Upper lobe of right lung (tissue), 1 donor: ENCODE measurements at places on chromosomes 1 and 21.
A peak's percentile ranks its signal among the peaks of the same experiment; 100 is the strongest.

DNA sequence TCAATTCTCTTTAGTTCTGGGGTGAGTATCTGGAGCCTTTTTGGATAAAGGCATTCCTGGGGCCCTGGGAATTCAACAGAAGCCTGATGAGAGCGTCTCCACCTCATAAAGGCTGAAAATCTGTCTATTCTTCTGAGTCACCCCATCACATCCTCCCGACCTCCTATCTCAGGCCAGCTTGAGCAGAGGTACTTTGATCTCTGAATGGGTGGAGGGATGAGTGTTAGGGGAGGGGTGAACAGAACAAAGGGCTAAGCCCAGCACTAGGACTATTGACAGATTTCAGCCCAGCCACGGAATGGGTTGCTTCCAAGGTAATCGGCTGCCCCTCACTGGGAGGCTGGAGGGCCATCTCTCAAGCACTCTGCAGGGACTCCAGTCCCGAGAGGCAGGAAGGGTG lies 2.5 kb upstream of the MYBPH start:
- no peak for DNase-seq

- no peak for DNase-seq
Observed at GRCh38 chr1:217528271-217528670, 102.6 kb downstream of the GPATCH2 start.

DNA sequence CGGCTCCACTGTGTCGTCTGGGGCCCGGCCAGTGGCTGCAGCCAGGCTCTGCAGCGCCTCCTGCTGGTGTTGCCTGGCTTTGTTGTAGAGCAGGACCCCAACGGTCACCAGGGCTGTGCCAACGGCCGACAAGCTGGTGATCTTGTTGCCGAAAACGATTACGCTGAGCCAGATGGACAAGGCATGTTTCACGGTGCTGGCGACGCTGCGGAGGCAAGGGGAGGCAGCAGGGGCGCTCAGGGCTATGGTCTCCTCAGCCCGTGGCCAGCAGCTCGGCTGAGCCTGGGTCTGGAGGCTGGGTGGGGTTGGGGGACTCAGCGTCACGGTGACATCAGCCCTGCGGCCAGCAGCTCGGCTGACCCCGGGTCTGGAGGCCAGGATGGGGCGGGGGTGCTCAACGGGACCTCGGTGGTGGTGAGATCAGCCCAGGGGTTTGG lies 7.0 kb upstream of the CDK11B start:
- peak; percentile 67 for DNase-seq

GRCh38 chr1:35762141-35762540 lies 7.6 kb downstream of the CLSPN start:
- no peak for DNase-seq

DNA sequence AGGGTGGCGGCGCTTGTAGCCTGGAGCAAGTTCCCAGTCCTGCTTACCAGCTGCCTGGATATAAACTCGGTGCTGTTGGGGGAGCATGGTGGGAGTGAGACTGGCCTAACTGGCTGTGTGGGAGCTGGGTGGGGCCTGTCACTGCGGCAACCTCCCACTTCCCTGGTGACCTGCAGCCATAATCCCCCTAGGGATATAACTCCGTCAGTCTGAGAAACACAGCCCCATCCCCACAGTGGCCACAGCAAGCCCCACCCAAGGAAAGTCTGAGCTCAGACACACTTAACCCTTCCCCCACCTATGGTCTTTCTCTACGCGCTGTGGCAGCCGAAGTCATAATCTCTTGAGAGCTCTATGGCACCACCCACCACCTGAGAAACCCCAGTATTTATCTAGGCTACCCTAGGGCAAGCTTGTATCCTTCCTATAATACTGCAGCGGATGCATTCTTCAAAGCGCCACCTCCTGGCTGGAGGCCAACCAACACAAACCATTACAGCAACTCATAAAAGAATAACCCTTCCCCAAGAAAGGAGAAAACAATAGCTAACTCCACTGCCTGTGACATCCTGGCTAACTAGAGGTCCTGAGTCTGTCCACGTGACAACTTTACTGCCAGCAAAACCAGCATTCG lies 57.4 kb downstream of the ZNF648 start:
- no peak for DNase-seq

- DNase-seq = no peak
Observed at GRCh38 chr1:67350783-67351182, 43.1 kb downstream of the IL12RB2 start.

GRCh38 chr1:154707901-154708463 lies 100.0 kb upstream of the ADAR start:
- no peak for DNase-seq

DNA sequence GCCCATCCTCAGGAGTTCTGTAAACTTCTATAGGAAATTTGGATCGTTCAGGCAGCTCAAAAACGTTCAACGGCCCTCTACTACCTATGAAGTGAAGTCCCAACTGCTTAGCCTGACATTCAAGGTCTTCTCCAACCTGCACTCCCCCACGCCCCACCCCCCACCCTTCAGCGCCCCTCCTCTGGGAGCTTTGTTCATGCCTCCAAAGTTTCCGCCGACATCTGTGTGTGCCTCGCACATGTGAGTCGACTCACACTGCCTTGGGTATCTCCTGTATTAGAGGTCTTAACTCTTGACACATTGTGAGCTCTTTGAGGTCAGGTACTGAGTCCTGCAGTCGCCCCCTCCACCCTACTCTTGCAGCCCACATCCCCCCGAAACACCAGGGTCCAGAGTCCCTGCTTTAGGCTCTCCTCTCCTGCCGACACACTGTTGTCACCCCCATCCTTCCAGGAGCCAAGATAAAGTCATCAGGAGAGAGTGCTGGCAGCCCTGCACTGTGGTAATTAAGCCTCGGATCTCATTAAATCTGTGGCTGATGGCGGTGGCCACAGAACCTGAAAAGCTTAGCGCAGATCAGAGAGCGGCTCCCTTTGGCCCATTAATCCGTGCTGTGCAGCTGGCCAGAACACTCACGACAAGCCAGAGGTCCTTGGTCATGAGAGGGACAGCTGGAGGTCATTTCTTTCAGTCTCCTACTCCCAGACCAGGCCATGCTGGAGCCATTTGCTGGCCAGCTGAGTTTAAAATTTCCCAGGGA lies 1.4 kb upstream of the PAFAH2 start:
- DNase-seq = no peak

- DNase-seq = no peak
Observed at GRCh38 chr1:191876631-191877030, 281.6 kb upstream of the RGS18 start.

DNA sequence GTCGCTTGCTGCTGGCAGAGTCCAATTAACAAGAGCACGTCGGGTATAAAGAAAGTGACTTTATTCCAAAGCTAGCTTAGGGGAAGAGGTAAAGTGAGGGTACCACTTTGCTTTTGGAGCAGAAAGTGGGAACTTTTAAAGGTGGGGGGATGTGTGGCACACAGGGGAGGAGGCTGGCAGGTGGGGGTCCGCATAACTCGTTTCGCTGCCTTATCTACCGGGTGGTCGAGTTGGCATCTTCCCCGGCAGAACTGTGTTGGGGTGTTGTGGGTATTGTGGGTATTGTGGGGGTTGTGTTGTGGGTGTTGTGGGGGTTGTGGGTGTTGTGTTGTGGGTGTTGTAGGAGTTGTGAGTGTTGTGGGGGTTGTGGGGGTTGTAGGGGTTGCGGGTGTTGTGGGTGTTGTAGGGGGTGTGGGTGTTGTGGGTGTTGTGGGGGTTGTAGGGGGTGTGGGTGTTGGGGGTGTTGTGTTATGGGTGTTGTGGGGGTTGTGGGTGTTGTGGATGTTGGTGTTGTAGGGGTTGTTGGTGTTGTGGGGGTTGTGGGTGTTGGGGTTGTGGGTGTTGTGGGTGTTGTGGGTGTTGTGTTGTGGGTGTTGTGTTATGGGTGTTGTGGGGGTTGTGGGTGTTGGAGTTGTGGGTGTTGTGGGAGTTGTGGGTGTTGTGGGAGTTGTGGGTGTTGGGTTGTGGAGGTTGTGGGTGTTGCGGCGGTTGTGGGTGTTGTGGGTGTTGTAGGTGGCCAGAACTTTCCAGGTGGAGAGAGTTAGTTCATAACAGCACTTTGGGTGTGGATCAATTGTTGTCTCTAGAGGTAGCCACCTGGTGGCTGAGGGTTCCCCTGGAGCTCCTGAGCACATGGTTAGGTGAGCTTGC lies 52.7 kb downstream of the AGPAT3 start:
- peak; percentile 37 for DNase-seq

DNA sequence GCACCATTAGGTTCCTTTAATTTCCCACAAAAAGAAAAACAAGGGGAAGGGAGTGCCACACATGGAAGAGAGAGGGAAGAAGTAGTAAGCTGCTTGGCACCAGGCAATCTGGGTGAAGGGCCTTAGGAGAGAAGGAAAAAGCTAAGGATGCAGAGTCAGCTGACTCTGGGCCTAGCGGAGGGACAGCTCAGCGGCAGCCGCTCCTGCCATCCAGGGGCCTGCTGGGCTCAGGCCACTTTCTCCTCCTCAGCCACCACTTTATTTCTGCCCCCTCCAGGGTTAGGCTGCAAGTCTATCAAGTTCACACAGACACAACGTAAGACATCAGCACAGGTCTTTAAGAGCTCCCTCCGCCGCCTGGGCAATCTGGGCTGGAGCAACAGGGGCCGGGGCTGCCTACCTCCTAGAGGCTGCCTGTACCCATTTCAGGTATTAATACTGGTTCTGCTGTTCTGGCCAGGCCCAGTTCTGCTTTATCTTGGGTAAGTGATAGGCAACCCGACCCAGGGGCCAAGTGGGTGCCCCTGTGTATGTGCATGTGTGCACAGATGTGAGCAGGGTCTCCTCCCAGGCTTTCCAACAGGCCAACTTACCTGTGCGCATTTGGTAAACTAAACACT lies 53.6 kb downstream of the SLC45A1 start:
- DNase-seq = peak; percentile 45

- no peak for DNase-seq
Observed at GRCh38 chr1:113141650-113142473, 68.9 kb downstream of the LRIG2 start.

- no peak for DNase-seq
Observed at GRCh38 chr1:19038732-19039131, 82.3 kb upstream of the IFFO2 start.

DNA sequence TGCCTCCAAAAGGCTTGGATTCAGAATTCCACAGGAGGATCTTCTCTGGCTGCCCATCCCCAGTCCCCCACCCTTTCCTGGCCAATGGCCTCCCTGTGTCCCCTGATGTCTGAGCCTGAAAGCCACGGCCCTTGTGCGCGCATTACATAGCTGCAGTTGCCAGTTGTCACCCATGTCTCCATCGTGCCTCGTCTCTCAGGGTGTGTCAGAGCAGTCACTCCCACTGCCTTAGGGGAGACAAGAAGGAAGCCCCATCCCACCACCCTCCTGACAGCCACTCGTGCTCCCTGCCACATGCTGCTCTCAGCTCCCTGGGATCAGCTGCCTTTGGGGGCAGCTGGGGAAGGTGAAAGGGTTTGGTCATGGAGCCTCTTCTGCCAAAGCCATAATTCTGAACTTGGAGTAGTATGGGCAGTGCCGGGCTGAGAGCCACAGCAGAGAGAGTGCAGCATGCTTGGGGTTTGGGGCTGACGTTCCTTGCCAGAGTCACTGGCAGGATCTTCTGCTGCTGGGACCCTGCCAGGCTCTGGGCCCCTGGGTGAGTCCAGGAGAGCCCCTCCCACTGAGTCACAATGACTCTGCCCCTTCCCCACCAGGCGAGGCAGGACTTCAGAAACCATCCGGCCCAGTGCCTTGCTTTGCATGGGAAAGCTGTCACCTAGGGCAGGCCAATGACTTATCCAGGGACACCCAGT lies 285.9 kb upstream of the VAMP3 start:
- no peak for DNase-seq

DNA sequence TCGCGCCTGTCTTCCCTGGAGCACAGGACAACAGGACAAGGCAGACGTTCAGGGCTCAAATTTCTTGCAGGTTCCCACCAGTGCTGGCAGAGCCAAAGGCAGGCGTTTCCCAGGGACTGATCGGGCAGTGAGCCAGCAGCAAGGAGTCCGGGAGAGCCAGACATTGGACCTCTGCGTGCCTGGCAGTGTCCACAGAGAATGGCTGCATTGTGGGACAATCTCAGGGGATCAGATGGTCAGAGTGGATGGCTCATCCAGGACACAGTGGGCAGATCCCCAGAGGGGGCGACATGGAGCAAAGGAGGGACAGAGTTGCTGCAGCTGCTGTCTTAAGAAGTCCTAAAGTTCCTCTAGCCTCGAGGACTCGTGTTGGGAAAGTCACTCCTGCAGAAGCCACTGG lies 4.6 kb downstream of the TMEM63A start:
- peak; percentile 68 for DNase-seq

DNA sequence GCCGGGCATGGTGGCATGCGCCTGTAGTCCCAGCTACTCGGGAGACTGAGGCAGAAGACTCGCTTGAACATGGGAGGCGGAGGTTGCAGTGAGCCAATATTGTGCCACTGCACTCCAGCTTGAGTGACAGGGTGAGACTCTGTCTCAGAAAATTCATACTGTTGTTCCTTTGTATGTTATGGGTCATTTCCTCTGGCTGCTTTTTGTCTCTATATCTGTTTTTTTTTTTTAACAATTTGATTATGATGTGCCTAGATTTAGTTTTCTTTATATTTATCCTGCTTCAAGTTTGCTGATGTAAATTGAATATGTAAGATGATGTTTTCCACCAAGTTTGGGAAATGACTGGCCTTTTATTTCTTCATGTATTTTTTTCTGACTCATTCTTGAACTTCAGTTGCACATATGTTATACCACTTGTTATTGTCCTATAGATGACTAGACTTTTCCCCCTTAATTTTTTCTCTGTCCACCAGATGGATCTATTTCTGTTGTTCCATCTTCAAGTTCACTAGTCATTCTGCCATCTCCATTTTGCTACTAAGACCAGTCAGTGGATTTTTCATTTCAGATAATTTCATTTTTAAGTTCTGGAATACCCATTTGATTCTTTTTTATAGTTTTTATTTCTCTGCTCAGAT lies 173.5 kb downstream of the GALNT2 start:
- DNase-seq = no peak

- DNase-seq = no peak
Observed at GRCh38 chr1:113946678-113947387, 17.7 kb downstream of the HIPK1 start.

GRCh38 chr1:84000196-84000885 lies 1.4 kb upstream of the TTLL7 start:
- DNase-seq = no peak

- DNase-seq = no peak
Observed at GRCh38 chr21:33820230-33820770, 95.3 kb downstream of the ATP5PO start.

- peak; percentile 39 for DNase-seq
Observed at GRCh38 chr1:3645666-3646355, 4.1 kb downstream of the WRAP73 start.

DNA sequence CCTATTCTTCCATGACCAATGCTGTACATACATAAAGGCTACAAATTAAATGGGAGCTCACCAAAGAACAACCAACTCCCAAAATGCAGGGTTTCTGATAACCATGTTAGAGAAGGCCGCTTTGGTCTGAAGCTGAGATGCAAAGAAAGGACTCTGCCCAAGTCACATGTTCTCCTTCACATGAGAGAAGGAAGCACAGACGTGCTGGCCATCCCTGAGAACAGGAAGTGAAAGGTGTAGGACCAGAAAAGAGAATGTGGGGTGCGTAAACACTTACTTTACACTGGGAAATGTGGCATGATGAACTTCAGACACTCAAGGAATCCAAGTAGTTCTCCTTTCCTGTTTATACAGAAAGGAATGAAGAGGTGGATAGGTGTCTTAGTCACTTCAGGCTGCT lies 31.7 kb upstream of the TADA1 start:
- DNase-seq = no peak
